Cortex of kidney (tissue), 1 donor: ENCODE measurements at places on chromosomes 2 and 18.

GRCh38 chr18:22505141-22505591, 87.5 kb upstream of the CTAGE1 start:
- no peak for DNase-seq

- DNase-seq = no peak
Observed at GRCh38 chr18:55988537-55988936, 400.5 kb upstream of the TCF4 start.

DNA sequence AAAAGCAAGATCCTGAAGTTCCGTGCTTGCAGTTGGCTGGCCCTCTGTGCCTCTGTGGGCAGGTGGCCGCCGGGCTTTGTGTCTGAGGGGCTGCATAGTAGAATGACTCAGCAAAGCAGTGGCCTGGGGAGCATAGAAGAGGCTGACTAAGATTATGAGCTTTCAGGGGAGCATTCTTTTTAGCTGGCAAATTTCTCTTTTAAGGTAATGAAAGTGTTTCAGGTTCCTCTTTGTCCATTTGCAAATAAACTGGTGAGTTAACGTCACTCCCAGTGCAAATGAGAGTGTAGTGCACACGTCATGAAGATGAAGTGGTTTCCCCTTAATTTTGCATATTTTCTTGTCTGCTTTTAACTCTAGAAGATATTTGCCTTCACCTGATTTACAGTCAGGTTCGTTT, 98.6 kb downstream of the BCL2L11 start:
- DNase-seq = no peak

GRCh38 chr2:204027091-204027490, 90.5 kb downstream of the ICOS start:
- DNase-seq = no peak

- no peak for DNase-seq
Observed at GRCh38 chr2:235358981-235359471, 134.8 kb upstream of the AGAP1 start.

GRCh38 chr2:73187549-73187948, 14.8 kb upstream of the NOTO start:
- no peak for DNase-seq

GRCh38 chr2:8168876-8169424, 512.9 kb upstream of the ID2 start:
- no peak for DNase-seq

- no peak for DNase-seq
Observed at GRCh38 chr2:171583566-171583965, 61.3 kb downstream of the CYBRD1 start.

GRCh38 chr18:10100196-10100595, 186.4 kb downstream of the VAPA start:
- DNase-seq = no peak

GRCh38 chr2:55109219-55109891, 59.1 kb upstream of the RTN4 start:
- no peak for DNase-seq

GRCh38 chr2:19810637-19811036, 91.1 kb downstream of the TTC32 start:
- DNase-seq = no peak

DNA sequence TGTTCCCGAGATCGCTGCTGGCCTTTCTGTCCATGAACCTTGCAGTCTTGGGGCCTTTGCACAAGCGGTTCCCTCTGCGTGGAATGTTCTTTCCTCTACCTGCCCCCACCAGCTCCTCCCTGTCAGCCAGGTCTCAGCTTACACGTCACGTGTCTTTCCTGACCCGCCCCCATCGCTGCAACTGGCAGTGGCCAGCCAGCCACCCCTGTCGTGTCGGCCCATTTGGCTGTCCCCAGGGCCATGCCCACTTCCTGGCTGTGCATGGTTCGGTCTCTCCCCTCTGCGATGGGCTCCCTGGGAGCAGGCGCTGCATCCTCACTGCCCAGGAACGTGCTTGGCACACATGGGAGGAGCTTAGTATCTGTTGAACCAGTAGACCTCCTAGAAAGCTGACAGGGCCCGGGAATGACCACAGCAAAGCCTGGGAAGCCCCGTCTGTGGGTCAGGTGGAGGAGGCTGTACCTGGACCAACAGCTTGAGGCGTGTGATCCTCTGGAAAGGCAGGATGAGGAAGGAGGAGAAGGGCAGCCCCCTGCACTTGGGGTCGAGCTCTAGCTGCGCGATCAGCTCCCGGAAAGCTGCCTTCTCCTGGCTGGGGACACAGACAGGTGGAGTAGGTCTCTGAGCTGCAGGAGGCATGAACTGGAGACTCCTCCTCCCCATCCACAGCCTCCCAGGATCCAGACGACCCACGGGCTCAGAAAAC, 21.0 kb downstream of the SNORC start:
- DNase-seq = no peak

DNA sequence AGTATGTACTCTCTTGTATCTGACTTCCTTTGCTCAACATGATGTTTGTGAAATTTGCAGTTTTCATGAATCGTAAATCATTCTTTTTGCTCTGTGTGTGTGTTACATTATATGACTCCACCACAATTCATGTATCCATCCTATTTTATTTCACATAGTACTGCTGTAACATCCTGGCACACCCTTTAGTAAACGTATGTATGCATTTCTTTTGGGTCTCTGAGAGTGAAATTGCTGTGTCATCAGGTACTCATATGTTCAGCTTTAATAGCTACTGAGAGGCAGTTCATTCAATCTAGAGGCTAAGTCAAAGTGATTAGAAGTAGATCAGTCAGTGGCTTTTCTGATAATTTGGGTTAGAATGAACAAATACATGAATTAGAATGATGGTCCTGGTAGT, 118.8 kb downstream of the ESCO1 start:
- DNase-seq = no peak

DNA sequence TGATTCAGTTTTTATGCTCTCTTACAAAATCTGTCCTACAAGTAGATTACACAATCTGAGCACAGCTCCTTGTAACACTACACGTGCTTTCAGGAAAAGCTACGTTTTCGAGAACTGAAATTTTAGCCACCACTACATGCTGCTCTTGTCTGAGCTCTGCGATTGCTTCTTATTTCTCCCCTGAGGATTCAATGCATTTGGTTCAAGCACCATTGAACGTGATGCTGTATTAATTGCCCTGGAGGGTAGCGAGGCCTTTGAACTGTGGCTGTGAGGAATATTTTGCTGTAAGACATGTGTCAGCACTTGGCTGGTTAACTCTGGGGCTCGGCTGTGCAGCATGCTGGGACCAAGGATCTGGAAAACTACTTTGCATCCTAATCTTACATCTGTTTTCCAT, 405.8 kb downstream of the EPHA4 start:
- DNase-seq = no peak

DNA sequence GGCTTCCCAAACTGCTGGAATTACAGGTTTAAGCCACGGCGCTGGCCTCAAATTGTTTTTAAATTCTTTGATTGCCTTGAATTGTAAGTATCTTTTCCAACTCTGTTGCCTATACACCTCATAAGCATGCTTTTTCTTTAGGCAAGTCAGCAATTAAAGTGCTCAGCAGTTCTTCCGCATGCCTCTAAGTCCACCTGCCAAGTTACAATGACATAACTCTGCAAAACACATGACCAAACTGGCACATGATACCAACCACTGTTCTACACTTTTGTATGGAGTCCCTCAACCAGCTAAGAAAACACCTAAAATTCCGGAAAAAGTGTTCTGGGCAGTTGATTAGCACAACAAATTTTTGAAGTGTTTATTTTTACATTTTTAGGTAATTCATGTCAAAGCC, 5.1 kb downstream of the TXNL4A start:
- no peak for DNase-seq

DNA sequence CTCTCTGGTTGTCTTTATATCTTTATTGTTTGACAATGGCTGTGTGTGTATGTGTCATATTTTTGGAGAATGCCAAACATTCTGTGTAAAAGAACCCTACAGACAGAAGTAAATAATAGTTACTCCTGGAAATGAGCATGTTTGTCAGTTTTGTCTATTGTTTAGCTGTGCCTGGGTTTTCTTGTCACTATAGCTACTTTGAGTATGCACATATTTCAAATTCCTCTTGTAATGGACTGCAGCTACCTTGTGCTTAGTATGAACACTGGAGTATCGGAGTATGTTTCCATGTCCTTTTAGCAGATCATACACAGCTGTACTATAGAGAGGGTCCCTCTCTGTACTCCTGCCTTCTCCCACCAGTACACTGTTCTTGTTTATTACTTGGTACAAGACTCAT, 58.0 kb upstream of the DOCK10 start:
- DNase-seq = no peak

GRCh38 chr2:54207666-54208195, 48.3 kb downstream of the TSPYL6 start:
- DNase-seq = no peak

DNA sequence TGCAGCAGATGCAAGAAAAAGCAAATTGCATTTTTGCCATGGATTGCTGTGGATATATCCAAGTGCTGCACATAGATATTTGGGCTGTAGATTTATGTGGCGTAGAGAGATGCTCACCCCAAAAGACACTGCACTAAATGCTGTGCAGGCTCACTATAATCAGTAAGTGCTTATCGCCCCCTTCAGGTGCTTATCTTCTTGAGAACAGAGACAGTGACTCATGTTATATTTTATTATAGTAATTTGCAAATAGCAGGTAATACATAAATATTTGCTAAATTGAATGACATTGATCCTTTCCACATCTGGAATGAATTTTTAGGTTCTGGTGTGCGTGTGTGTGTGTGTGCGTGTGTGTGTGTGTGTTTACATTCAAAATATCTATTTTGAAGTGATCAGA, 36.8 kb upstream of the PLEKHM3 start:
- no peak for DNase-seq

- no peak for DNase-seq
Observed at GRCh38 chr2:80244905-80245584, 59.5 kb downstream of the LRRTM1 start.

- no peak for DNase-seq
Observed at GRCh38 chr2:118969734-118970395, 27.9 kb downstream of the MARCO start.

DNA sequence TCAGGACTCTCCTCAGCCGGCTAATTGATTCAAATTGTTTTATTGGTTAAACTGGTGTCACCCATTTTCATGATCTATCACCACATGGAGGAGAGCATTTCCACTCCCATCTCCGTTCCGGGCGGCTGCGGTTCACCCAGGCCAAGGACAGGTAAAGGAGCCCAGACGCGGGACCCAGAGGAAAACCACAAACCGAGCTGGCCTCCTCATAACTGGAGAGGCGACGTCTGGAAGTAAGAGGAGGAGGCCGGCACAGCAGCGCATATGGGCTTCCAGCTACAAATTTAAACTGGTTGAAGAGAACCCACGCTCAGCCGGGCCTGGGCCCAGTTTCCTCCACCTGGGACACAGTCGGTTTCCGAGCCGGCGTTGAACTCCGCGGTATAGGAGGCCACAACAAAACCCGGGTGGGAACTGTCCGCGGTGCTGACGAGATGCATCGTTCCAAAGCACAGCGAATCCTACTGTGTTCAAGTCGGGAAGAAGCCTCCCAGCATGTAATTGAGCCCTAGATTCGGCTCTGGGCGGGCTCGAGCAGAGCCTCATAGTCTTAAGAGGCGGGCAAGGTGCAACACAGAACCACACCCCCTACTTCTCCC, 3.0 kb upstream of the SKOR2 start:
- DNase-seq = no peak

DNA sequence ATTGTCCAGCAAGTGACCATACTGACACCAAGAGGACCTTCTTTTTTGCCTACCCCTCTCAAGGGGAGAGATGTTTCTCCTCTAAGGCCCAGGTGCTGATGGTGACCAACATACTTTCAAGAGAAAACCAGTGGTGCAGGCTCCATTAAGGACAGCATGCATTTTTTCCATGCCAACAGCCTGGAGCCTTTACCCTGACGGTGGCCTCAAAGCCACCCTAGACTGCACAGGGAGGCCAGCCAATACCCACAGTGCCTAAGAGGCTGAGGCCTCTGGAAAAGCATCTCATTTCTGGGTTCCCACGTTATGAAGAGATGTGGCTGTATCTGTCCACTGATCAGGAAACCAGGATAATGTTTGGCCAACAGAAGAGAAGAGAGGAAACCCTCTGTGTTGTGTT, 19.3 kb downstream of the SPRED2 start:
- no peak for DNase-seq

GRCh38 chr2:160590664-160591063, 97.1 kb upstream of the RBMS1 start:
- DNase-seq = no peak

- DNase-seq = no peak
Observed at GRCh38 chr2:56615760-56616159, 432.0 kb downstream of the CCDC85A start.

DNA sequence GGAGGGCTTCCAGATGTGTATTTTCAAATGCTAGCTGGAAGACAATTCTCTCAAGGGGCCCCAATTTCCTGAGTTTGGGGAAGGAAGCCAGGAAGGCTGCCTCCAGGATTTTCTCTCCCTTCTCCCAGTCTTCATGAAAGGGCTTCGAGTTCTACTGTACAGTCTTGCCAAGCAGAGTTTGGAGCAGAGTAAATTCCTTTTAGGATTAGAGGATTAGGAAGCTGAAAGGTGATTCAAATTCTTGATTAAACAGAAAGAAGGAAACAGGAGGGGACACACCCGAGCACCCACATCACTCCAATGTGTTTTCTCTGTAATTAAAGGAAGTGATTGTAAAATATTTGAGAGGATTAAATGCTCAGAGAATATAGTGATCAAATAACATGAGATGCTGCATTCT, 217.8 kb downstream of the SETBP1 start:
- DNase-seq = no peak

DNA sequence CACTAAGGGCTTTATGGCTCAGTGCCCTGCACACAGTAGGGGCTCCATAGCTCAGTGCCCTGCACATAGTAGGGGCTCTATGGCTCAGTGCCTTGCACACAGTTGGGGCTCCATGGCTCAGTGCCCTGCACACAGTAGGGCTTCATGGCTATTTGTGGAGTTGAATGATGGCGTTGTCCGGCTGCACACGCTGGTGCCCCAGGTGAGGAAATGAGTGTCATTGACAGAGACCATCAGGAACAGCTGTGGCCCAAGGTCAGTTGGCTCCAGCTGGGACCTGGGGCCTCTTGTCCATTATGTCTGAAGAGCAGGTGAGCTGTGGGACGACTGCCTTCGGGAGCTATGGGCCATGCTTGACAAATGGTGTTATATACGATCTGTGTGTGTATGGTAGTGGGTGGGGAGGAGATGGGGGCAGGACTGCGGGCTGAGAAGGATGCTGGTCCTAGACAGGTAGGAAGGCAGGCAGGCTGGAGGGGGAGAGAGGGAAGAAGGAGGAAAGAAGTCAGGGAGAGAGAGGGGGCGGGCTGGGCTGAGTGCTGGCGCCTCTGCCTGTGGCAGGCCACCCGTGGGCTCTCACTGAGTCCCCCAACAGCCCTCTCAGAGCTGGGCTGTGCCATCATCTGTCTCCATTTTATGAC, 130.6 kb downstream of the CLIP4 start:
- no peak for DNase-seq

DNA sequence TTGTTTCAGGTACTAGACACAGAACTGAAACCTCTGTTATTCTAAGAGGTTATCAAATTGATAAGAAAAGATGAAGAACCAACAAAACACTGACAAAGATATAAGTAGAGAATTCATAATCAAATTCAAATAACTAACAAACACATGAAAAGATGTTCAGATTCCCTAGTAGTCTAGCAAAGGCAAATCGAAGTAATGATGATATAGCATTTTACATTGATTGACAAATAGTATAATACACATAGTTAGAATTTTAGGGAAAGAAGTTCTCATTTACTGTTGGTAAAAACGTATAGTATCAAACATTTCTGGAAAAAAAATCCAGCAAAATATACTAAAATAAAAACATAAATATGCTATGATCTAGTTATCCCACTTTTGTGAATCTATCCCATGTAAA, 50.6 kb downstream of the DNAH7 start:
- no peak for DNase-seq
